ENCODE measurements at places on chromosomes 5 and 9.

- no peak for DNase-seq
These were observed 22.2 kb upstream of the JADE2 start for GRCh38 chr5:134503088-134503936.

DNA sequence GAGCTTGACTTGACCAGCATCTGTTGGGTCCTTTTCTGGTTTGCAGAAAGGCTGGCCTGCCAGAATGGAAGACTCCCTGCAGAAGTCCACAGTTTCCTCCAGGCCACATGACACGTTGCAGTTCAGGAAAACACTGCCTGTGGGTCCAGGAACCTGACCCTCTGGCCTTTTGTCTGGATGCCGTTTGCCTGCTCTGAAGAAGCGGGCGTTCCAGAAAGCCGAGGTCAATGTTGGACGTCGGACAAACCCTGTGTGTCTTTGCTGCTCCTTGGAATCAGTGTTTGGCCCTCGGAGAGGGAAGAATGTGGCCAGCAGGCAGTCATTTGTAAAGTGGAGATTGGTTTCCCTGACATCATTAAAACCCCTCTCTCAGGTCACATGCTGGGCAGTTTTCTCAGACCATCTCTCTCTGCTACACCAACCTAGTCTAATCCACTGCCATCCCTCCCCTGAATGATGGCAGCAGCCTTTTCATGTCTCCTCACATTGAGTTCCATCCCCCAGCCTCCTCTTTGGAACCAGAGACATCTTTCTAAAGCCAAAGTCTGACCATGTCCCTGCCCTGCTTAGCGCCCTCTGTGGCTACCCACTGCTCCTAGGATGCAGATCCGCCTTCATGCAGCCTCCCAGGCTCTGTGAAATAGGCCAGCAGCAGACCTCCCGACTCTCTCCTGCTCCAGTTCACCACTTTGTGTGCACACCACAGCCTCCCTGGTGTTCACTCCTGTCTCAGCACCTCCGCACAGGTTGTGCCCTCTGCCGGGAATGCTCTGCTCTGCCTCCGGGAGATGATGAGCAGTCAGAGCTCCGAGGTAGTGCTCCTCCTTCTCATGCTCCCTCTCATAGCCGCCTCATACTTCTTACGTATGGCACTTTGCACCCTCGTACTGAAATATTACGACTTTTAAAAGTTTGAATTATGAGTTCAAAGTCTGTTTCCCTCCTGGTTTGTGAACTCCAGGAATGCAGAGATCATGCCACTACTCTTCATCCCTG lies 75.6 kb downstream of the RALGPS1 start:
- no peak for DNase-seq

DNA sequence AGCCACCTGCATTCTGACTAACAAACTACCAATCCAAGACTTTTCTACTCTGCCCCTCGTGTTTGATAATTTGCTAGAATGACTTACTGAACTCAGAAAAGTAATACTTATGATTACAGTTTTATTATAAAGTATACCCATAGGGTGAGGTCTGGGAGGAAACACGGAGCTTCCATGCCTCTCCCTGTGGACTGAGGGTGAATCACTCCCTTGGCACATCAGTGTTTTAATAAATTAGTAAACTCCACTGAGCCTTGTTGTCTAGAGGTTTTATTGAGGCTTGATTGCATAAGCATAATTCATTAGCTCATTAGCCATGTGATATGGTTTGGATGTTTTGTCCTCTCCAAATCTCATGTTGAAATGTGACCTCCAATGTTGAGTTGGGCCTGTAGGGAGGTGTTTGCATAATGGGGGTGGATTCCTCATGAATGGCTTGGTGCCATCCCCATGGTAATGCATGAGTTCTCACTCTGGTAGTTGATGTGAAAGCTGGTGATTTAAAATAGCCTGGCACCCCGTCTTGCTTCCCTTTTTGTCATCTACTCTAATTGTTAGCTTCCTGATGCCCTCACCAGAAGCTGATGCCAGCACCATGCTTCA lies 233.6 kb upstream of the TRPC7 start:
- no peak for DNase-seq

DNA sequence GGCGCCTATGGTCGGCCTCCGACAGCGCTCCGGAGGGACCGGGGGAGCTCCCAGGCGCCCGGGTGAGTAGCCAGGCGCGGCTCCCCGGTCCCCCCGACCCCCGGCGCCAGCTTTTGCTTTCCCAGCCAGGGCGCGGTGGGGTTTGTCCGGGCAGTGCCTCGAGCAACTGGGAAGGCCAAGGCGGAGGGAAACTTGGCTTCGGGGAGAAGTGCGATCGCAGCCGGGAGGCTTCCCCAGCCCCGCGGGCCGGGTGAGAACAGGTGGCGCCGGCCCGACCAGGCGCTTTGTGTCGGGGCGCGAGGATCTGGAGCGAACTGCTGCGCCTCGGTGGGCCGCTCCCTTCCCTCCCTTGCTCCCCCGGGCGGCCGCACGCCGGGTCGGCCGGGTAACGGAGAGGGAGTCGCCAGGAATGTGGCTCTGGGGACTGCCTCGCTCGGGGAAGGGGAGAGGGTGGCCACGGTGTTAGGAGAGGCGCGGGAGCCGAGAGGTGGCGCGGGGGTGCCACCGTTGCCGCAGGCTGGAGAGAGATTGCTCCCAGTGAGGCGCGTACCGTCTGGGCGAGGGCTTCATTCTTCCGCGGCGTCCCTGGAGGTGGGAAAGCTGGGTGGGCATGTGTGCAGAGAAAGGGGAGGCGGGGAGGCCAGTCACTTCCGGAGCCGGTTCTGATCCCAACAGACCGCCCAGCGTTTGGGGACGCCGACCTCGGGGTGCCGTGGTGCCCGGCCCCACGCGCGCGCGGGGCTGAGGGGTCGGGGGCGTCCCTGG lies 561 bp downstream of the DAPK1 start:
- DNase-seq, result peak; percentile 45

GRCh38 chr5:64229163-64229774 lies 63.6 kb downstream of the RNF180 start:
- peak; percentile 6 for DNase-seq

DNA sequence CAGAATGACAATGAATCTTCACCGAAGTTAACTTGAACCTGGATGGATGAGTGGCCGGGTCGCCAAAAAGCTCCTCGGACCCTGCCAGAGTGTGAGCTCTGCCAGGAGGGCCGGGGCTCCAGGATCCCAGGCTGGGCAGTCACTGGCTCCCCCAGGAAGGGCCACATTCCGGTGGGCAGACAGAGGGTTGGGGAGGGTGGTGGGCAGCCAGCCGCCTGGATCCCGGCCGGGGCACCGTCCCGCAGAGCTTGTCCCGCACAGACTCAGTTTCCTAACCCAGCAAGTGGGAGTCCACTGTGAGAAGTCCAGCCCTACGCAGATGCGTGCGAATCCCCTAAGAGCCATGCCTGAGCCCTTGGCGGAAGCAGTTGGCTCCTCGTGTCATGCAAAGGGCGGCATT lies 10.3 kb upstream of the NOTCH1 start:
- no peak for DNase-seq

DNA sequence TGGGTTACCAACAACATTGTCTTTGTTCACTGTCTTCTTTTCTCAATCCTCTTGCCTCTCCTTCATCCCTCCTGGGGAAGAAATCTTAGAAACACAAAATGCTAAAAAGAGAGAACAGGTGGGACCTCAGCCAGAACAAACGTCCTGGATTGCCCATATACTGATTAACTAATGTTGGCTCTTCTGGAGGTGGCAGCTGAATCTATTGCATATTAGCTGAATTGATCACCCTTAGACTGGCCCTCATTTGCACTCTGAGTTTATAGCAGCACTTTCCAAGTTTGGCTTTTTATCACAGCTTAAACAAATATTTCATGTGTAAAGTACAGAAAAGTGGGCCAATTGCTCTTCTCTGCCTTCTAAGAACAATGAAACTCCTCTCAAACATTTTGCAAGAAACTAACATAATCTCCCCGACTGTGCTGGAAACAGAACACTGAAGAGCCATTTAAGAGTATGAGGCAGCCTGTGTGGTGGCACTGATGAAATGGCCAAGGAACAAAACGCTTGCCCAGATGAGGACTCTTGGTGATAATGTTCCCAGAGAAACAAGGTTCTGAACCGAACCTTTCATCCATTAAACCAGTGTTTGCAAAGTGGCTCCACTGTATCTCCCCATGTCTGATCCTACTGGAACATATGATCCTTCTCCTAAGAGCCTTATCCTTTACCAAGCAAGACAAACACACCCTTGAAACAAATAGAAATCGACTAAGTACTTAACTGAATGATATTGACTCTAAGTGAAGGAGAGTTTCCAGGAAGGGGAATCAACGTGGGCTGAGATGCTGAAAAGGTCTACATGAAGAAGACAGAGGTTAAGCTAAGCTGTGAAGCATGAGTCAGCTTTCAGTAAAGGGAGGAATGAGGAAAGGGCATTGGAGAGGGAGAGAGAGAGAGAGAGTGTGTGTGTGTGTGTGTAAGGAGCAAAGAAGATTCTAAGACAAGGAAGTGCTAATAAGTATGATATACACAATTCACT lies 83.2 kb upstream of the LIFR start:
- DNase-seq, result no peak

DNA sequence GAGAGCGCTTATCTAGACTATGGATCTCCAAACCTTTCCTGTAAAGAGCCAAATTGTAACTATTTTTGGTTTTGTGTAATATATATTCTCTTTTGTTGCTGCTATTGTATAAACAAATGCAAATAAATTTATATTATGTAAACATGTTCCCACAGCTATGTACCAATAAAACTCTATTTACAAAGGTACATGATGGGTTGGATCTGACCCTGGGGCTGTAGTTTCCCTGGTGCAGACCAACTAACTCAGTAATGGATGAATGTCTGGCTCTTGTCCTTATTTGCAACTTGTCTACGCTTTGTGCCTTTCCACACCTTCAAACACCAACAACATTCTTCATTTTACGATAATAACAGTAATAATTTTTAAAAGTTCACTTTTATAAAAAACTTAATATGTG lies 27.5 kb upstream of the SPINK14 start:
- DNase-seq, result no peak

- DNase-seq, result no peak
These were observed 118.2 kb upstream of the PRR16 start for GRCh38 chr5:120345947-120346346.

DNA sequence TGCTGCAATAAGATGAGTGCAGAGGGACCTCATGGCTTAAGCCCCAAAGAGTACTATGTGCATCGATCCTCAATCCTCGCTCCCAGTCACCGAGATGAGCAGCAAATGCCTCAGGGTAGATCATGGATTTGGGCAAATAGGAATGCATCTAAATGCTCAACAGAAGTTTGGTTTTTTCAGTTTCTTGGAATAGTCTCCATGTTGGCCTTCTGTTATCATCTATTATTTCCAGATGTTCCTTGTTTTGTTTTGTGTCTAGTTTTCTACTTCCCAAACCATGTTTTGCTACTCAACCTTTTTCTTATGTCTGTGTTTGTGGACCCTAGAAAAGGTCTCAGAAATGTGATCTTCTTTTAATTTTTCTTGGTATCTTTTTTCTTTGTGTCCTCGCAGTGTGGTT lies 43.5 kb upstream of the RASGRF2 start:
- no peak for DNase-seq

DNA sequence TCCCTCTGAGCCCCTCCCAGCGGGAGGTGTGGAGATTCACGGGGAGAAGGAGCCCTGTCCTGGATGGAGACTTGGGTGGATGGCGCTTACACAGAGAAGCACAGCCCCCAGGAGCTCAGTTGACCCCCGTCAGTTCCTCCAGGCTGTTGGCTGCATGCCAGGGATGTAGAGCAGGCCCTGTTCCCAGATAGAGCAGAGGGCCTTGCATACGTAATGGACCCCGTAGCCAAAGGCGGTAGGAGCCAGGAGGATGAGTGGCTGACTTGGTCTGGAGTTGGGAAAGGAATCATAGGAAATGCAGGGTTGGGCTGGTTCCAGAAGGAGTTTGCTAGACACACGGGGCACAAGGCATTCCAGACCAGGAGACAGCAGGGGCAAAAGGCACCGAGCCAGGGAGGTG lies 2.5 kb downstream of the PMPCA start:
- no peak for DNase-seq

GRCh38 chr5:51095486-51095885 lies 287.8 kb upstream of the ISL1 start:
- no peak for DNase-seq

GRCh38 chr5:29054694-29055093 lies 2016.3 kb upstream of the CDH9 start:
- no peak for DNase-seq

- DNase-seq, result no peak
These were observed 173.2 kb upstream of the TRPC7 start for GRCh38 chr5:136538534-136538933.

GRCh38 chr9:124510650-124511425 lies 3.6 kb upstream of the NR5A1 start:
- DNase-seq, result no peak

DNA sequence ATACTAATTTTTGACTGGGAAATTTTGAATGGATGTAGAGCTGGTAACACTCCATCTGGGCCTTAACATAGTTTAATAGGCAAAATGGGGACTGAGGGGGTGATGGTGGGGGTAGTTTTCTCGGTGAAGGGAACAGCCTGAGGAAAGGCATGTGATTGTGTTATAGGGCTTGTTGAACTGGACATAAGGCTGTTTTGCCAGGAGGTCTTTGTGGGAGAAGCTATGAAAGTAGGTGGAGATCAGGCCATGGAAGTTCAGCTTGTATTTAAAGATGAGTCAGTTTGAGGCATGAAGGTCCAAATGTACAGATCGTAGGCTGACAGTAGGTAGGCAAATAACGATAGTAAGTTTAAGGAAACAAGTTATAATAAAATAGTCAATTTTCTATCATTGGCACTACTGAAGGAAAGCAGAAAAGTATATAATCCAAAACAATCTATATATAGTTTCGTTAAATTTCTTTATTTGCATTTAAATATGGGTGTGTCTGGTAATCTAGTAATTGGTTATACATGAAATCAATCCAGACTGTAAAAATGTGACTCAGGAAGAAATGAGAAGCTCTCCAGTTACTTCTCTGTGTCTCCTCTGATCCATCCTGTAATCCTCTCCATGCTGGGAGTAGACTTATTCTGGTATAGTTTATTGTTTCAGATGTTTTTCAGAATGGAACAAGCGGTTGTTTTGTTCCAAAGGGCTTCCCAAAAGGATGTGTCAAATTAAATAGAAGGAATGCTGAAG lies 2.8 kb downstream of the CSNK1G3 start:
- no peak for DNase-seq

- DNase-seq, result no peak
These were observed 1.2 kb upstream of the REXO4 start for GRCh38 chr9:133419005-133419404.

DNA sequence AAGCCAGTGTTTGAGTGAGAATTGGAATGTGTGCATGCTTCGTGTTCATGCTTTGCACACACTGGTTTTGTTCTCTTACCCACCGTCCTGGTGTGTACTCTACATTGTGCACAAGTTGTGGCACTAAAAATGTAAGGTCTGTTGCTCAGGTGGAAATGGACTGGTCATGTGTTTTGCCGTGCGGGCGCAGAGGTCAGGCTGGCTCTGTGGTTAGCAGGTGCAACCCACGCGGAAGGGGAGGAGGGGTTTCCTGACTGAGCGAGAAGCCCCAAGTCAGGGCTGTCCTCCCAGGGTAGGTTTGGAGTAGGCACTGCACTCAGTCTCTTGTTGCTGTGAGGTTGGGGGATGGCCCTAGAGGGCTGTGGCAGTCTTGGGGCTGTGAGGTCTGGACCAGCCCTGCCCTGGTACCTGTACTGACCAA lies 86.6 kb downstream of the EHMT1 start:
- DNase-seq, result no peak

- no peak for DNase-seq
These were observed 148.8 kb upstream of the TBC1D2 start for GRCh38 chr9:98404237-98404636.

GRCh38 chr5:109650493-109650892 lies 39.2 kb upstream of the MAN2A1 start:
- no peak for DNase-seq

- DNase-seq, result no peak
These were observed 101.4 kb upstream of the IRX4 start for GRCh38 chr5:1983919-1984695.

- no peak for DNase-seq
These were observed 253.0 kb upstream of the ARRDC3 start for GRCh38 chr5:91635950-91636734.

Measured in hematopoietic multipotent progenitor cell (in vitro differentiated cells).